NCI-H1092 (cell line): ENCODE measurements at places on chromosomes 16 and 17.

GRCh38 chr17:27379888-27380533, 76.2 kb upstream of the KSR1 start:
- no peak for DNase-seq

- no peak for DNase-seq
Observed at GRCh38 chr17:67819722-67820121, 5.6 kb upstream of the BPTF start.

- no peak for DNase-seq
Observed at GRCh38 chr16:56828647-56829046, 36.4 kb upstream of the SLC12A3 start.

GRCh38 chr17:66395961-66396360, 93.5 kb downstream of the PRKCA start:
- DNase-seq: no peak

DNA sequence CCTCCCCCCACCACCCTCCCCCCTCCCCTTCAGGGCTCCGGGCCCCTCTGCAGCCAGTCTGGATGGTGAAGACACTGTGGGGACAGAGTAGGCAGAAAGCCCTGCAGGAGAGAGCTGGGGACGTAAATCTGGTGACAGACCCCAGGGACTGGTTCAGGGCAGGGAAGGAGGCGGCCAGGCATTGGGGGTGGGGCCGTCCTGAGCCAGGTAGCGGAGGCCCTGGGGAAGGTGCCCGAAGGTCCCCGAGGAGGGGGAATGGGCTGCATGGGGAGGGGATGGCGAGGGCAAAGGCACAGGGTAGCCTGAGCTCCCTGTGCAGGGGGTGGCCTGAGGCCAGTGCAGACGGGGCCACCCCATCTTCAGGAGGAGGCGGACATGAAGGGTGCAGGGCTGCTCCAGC, 26.3 kb upstream of the CACNA1H start:
- DNase-seq: no peak

DNA sequence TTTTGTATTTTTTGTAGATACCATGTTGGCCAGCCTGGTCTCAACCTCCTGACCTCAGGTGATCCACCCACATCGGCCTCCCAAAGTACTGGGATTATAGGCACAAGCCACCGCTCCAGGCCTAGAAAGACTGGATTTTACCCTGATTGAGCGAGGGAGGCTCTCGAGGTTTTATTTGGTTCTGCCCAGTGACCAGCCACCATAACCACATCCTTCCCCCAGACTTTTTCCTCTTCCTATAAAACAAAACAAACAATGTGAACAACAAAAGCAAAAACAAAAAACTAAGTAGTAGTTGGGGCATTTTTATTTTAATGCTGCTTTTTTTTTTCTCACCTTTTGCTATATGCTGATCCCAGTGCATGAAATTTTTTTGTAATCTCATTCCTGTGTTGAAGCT, 509.6 kb downstream of the MAF start:
- DNase-seq: no peak

DNA sequence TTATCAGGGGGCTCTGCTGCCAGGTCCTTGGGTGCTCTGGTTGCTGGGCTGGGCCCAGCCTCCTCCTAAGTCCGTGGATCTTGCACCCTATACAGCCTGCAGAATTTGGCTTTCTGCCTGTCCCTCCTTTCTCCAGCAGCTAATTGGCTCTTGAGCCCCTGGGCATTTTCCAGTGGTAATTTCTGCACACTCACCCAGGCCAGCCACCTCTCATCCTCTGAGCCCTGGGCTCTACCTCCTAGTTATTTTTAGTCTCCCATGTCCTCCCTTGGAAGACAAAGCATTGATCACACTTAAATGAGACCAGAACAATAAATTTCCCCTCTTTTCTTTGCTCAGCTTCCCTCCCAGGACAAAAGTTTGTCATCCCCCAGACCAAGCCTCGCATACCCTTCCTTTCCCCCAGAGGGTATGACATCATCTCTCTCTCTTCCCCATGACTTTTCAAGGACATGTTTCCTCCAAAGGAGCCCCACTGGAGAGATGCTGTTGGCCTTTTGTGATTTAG, 38.1 kb downstream of the C17orf75 start:
- peak; percentile 60 for DNase-seq

DNA sequence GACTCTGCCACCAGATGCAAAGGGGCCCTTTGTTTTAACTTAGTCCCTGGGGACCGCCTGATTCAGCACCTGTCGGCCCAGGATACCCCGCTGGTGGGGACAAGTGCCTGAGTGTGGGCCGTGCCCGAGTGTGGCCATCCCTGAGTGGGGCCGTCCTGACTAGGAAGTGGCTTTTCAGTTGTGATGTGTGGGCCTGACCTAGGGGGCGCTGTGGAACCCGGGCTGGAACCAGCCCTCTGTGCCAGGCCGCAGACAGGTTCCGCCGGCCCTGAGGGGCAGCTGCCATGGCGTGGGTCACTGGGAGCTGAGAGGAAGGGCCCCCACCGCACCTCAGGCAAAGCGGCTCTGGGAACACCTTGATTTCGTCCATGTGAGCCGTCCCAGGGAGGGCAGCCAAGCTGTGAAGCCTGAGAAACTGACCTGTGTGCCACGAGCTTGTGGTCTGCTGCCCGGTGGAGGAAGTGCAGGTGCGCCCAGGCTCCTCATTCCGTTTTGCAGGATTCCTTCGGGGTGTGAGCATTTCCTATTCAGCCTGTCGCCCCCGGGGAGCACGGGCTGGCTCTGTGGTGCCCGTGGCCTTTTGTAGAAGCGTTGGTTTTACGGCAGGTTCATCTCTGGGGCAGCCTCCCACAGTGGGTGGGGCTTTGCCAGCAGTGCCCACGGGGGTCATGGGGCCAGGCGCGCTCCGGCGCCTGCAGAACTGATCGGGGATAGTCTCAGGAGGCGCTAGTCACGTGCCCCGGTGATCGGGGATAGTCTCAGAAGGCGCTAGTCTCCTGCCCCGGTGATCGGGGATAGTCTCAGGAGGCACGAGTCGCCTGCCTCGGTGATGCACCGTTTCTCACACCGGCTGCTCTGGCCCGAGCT, 5.3 kb downstream of the RPL13 start:
- no peak for DNase-seq

DNA sequence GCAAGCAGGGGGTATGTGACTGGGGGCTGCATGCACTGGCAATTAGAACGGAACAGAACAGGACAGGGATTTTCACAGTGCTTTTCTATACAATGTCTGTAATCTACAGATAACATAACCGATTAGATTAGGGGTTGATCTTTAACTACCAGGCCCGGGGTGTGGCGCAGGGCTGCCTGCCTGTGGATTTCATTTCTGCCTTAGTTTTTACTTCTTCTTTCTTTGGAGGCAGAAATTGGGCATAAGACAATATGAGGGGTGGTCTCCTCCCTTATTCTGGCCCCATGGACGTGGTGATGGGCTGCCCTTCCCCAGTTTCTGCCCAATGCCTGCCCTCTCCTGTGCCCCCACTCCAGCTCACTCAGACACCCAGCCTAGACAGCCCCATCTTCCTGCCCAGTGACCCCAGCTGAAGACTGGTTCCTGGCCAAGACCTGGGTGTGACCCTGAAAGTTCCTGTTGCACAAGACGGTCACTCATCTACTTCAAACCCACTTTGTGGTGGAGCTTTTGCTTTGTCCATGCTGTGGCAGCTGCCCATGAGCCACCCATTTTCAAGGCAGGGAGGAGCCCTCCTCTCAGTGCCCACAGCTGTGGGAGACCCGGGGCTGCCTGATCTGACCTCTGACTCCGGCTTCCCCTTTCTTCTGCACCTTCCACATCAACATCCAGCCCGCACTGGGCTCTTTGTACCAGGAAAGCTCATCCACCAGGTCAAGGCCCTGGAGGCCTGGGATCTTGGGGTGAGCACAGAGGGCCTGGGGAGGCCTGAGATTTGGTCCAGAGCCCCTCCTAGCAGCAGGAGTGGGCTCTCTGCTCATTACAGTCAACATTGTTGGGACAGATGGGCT, 18.6 kb downstream of the ALOX12B start:
- no peak for DNase-seq

DNA sequence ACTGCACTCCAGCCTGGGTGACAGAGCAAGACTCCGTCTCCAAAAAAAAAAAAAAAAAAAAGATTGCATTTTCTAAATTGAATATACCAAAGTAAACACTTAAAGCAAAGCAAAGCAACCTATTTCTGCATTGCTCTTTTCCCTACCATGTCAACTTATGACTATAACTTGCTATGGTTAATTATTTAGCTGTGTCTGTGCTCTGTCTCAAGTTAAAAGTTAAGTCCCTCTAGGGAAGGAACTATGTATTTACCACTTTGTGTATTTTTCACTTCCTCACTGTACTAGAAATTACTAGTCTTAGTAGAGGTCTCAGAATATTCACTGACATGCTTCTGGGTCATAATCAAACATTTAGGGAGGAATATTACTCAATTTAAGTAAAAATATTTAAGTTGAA, 711.7 kb upstream of the SOX9 start:
- DNase-seq: no peak
